ENCODE measurements at places on chromosomes 11 and 22. TPM values are rescaled to one million over a fixed set of nuclear protein-coding genes. Genes with fewer than 3 reads are reported as not detected.

The OR51E2 gene
- total RNA-seq, result not detected

- H3K4me1 ChIP-seq, result peaks cover 21% of the 10 kb centered on the region
- H3K27ac ChIP-seq, result peak overlapping the region; percentile 82
- H3K4me3 ChIP-seq, result no peak overlapping the region
Measured at GRCh38 chr11:19680829-19681368, 31.7 kb upstream of the NAV2 start.

The GSTT2 gene
- total RNA-seq, result 0.26 TPM

The PLEKHA7 gene
- total RNA-seq, result 11.6 TPM

The CRYBA4 gene
- not detected for total RNA-seq

- DNase-seq, result no peak
- no peaks in the 10 kb centered on the region for H3K36me3 ChIP-seq
- no peak overlapping the region for H3K27ac ChIP-seq
- no peaks in the 10 kb centered on the region for H3K27me3 ChIP-seq
Measured at GRCh38 chr22:34669001-34669400, 397.0 kb upstream of the ISX start.

DNA sequence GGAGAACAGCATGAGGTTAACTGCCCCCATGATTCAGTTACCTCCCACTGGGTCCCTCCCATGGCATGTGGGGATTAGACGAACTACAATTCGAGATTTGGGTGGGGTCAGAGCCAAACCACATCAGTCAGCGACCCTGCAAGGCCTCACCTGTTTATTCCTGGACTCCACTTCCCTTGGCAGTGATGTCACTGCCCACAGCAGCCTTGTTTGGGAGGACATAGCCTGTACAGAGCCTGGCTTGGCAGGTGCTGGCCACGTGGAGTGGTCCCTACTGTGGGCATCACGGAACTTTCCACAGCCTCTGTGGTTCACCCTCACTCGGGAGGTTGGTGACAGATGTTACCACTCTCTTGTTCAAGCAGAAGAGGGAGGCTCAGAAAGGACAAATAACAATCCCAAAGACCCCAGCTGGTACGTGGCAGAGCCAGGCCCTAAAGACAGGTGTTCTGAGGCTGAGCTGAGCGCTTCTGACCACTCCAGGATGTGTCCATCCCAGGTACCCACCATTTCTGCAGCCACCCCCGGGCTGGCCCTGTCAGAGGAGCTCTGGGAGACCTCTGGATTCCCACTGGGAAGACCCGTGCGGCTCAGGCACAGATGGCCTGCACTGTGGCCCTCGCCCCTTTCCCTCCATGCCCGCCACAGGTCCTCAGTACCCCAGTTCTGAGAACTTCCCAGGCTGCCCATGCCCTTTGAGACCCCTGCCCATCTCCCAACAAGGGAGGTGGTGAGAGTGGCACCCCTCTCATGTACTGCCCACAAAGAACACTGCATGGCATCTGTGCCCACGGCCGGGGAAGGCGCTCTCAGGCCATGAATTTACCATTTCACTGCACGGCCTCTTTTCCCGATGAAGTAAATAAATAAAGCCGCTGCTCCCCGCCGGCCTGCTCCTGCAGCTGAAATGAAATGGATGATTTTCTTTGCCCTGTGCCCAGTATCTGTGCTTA, 605.8 kb downstream of the TBC1D22A start:
- H3K4me3 ChIP-seq, result no peak overlapping the region
- H3K36me3 ChIP-seq, result no peaks in the 10 kb centered on the region
- no peaks in the 10 kb centered on the region for H3K27me3 ChIP-seq
- DNase-seq, result no peak
- no peak overlapping the region for H3K27ac ChIP-seq

DNA sequence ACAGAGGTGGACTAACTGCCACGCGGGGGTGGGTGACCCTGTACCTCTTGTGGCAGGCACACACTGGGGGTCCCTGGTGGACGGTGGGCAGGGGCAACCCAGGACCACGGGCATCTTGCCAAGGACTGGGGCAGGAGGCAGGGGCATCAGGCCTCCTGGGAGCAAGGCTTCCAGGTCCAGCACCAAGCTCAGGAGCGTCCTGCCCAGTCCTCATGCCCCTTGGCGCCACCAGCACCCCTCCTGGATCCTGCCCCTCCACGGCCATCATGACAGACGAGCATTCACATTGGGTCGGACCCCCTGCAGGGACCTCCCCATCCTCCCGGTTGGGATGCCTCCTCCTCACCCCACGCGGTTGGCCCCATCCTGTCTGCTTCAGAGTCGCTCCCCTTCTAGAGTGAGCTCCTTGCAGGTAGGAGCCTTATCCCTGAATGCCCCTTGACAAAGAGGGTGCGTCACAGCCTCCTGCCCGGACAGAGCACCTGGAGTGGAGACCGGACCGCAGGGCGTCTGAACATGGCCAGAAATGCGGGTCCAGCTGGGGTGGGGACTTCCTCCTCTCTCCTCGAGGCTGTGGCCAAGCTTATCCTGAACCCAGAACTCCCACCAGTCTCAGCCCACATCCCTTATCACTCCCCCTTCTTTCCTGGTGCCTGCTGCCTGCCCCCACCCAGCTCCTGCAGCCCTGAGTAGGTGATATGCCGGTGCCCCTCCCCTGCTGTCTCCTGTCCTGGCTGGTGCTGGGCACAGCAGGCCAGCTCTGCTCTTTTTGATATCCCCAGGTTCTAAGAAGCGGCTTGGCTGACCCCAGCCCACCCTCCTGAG, 40.3 kb downstream of the IGF2 start:
- no peaks in the 10 kb centered on the region for H3K36me3 ChIP-seq
- no peaks in the 10 kb centered on the region for H3K27me3 ChIP-seq
- peaks cover 8% of the 10 kb centered on the region for H3K4me1 ChIP-seq
- no peak overlapping the region for H3K4me3 ChIP-seq
- no peak for DNase-seq

DNA sequence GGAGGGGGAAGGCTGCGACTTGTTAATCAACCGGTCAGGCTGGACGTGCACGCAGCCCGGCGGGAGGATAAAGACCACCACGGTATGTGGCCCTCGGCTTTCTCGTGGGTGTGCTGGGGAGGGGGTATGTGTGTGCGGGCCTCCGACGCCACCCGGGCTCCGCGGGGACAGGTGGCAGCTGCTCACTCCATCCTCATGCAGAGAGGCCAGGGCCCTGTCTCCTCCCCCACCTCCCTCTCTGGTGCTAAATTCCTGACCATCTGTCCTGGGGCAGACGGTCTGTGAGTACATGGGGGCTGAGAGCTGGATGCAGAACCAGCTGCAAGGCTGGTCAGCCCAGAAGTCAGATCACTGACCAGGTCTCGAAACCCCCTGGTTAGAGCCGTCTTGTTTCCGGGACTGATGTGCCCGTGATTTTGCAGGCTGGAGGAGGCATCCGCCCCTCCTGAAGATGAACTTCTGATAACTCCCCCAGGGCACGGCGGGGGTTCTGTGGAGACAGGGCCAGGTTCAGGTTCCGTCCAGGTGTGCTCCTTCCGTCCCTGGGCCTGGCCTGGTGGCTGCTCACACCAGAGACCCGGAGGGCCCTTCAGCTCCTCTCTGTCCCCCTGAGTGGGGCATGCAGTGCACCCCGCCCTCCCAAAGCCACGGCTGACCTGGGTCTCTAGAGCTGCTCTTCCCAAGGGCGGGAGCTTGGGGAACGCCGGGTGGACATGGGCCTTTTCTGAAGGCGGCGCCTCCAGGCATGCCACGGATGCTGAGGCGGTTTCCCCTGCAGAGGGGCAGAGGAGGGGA, 1119.7 kb downstream of the BRD1 start:
- no peak overlapping the region for H3K27ac ChIP-seq
- no peaks in the 10 kb centered on the region for H3K4me1 ChIP-seq
- H3K36me3 ChIP-seq, result no peaks in the 10 kb centered on the region
- H3K4me3 ChIP-seq, result no peak overlapping the region

The GTSE1 gene
- total RNA-seq, result 36.2 TPM

- peak overlapping the region; percentile 93 for H3K27ac ChIP-seq
- H3K4me3 ChIP-seq, result peak overlapping the region; percentile 53
- no peaks in the 10 kb centered on the region for H3K36me3 ChIP-seq
- peaks cover 91% of the 10 kb centered on the region for H3K4me1 ChIP-seq
- peak; percentile 77 for DNase-seq
- no peaks in the 10 kb centered on the region for H3K27me3 ChIP-seq
Measured at GRCh38 chr11:33701302-33702230, 940 bp upstream of the C11orf91 start.

- no peak overlapping the region for H3K4me3 ChIP-seq
- DNase-seq, result no peak
- no peaks in the 10 kb centered on the region for H3K4me1 ChIP-seq
- no peak overlapping the region for H3K27ac ChIP-seq
- H3K36me3 ChIP-seq, result no peaks in the 10 kb centered on the region
Measured at GRCh38 chr22:47627556-47628253, 865.3 kb downstream of the TBC1D22A start.

The GAS2 gene
- 0.87 TPM for total RNA-seq

GRCh38 chr11:134253188-134253993, at the start of the genes ACAD8 and THYN1:
Gene ACAD8 (plus strand): TSS chr11:134253568. CDS start chr11:134253601, 33 bp downstream.
Gene THYN1 (minus strand): TSS chr11:134253352. CDS start chr11:134252882, 470 bp downstream.
- no peaks in the 10 kb centered on the region for H3K36me3 ChIP-seq
- peak within 1 kb of the TSS; percentile 96 for H3K27ac ChIP-seq
- H3K4me1 ChIP-seq, result peaks cover 17% of the 10 kb centered on the region
- DNase-seq, result peak; percentile 85
- H3K4me3 ChIP-seq, result peak within 1 kb of the TSS; percentile 99

GRCh38 chr11:64085906-64086257, 50.2 kb downstream of the FLRT1 start:
- peaks cover 35% of the 10 kb centered on the region for H3K4me1 ChIP-seq
- H3K27me3 ChIP-seq, result no peaks in the 10 kb centered on the region
- H3K36me3 ChIP-seq, result no peaks in the 10 kb centered on the region
- H3K27ac ChIP-seq, result no peak overlapping the region
- no peak overlapping the region for H3K4me3 ChIP-seq

GRCh38 chr22:30426388-30427353, 1.1 kb downstream of the MTFP1 start:
- peak overlapping the region; percentile 88 for H3K27ac ChIP-seq
- no peaks in the 10 kb centered on the region for H3K36me3 ChIP-seq
- no peak for DNase-seq
- H3K4me3 ChIP-seq, result peak overlapping the region; percentile 62

- no peaks in the 10 kb centered on the region for H3K27me3 ChIP-seq
- no peak overlapping the region for H3K4me3 ChIP-seq
- DNase-seq, result no peak
- H3K27ac ChIP-seq, result no peak overlapping the region
Measured at GRCh38 chr22:17116572-17117330, 4.4 kb downstream of the TMEM121B start.

GRCh38 chr22:23225724-23226496, 45.6 kb downstream of the BCR start:
- H3K4me3 ChIP-seq, result no peak overlapping the region
- no peaks in the 10 kb centered on the region for H3K27me3 ChIP-seq

GRCh38 chr11:113440816-113441215, 34.4 kb downstream of the DRD2 start:
- no peak for DNase-seq
- no peak overlapping the region for H3K4me3 ChIP-seq
- H3K36me3 ChIP-seq, result no peaks in the 10 kb centered on the region
- no peak overlapping the region for H3K27ac ChIP-seq
- H3K4me1 ChIP-seq, result no peaks in the 10 kb centered on the region
- H3K27me3 ChIP-seq, result peaks cover 2% of the 10 kb centered on the region

DNA sequence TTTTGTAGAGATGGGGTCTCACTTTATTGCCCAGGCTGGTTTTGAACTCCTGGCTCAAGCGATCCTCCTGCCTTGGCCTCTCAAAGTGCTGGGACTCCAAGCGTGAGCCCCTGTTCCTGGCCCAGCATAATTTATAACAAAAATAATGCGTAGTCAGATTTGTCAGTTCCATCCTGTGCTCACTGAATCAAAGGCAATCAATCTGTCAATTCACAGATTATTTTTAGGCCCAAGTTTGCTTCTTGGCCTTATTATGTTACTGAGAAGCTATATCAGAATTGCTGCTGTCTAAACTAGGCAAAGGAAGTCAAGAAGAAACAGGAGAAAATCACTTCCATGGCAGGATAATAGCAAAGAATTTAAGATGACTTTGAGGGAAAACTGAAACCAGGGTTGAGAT, 8.7 kb downstream of the DLAT start:
- H3K4me1 ChIP-seq, result no peaks in the 10 kb centered on the region
- no peak for DNase-seq
- peaks cover 41% of the 10 kb centered on the region for H3K36me3 ChIP-seq

DNA sequence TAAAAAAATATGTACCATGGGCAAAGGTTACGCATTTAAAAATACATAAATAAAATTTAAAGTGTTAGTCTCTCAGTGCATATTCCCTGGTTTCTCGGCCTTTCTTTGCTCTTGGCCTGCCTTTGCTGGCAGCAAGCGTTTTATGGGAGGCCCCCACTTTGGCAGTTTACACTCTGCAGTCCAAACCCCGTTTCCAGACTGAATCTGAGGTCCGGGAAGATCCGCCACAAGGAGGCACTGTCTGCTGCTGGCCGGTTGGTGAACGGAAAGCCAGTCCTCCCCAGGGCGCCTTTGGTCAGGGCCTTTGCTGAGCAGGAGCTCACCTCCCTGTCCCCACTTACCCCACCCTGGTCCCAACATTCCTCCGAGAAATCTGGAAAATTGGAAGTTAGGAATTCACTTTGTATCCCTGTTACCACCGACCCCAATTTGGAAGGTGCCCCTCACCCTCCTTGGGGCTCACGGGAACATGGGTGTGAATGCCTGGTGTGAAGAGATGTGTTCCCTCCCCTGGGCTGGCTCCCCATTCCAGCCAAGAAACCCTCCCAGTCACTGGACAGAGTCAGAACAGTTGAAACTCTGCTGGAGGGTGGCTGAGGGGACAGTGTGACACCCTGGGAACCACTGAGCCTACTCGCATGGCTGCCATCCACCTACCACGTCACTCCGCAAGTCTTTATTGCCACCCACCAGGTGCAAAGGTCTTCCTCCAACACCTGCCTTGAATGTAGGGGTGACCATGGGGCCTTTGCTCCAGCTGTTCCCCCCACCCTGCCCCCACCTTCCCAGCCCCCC, 9.4 kb upstream of the SF1 start:
- no peak overlapping the region for H3K27ac ChIP-seq
- peak; percentile 27 for DNase-seq
- no peaks in the 10 kb centered on the region for H3K36me3 ChIP-seq
- no peaks in the 10 kb centered on the region for H3K27me3 ChIP-seq
- no peaks in the 10 kb centered on the region for H3K4me1 ChIP-seq

- no peak overlapping the region for H3K4me3 ChIP-seq
- H3K4me1 ChIP-seq, result peaks cover 68% of the 10 kb centered on the region
- H3K36me3 ChIP-seq, result peaks cover 5% of the 10 kb centered on the region
Measured at GRCh38 chr11:836700-837099, 3.9 kb downstream of the CD151 start.

The TMEM191B gene
- 3.7 TPM for total RNA-seq
